ENCODE measurements at places on chromosomes 1 and 21.
A peak's percentile ranks its signal among the peaks of the same experiment; 100 is the strongest.

DNA sequence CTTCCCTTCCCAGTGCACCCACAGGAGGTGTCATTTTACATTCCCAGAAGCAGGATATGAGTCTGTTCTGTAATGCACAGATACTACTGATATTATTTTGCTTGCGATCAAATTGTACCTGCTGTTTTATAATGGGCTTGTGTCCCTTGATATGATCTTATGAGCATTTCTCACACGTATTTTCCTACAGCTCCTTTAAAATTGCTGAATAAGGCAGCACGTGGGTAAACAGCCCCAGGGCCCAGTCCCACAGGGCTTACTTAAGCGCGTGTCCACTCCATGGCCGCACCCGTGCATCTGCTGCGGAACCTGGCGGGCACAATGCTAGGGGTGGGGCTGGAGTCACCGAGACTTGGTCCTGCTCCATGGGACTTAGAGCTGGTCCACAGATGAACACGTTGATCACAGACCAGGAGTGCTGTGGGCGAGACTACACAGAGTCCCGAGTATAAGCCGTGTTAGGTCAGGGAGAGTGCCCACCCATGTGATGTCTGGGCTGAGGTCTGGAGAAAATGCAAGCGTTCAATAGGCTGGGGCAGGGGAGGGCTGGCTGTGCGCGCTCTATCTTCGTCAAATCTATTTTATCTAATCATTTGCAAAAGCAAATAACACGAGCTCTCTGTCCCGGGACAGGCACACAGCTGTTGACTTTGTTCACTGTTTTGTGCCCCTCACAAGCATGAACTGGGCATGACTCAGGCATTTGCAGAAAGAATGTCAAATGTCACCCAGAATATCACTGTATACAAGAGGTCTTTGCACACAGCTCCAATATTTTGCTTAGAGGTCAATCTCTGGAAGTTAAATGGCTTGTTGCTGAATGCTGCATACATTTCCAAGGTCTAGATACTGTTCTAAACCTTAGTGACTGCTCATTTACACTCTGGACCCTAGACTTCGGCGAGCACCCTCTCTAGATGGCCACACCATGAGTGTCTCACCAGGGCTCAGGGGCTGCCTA lies 119.3 kb downstream of the CRYAA start:
- no peak for DNase-seq

DNA sequence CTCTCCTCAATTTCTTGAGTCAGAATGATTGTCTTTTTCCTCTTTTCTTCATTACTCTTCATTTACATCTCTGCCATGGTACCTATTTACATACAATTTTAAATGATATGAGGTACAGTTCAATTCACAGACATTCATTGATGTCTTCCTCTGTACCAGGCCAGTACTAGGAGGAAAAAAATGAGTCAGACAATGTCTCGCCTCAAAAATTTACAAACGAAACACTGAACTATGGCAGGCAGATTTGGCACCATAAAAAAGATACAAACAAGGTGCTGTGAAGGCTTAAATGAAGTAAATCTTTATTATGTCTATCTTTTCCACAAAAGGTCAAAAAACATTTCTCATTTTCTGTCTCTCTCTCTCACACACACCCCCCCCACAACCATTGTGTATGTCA lies 71.0 kb downstream of the RGS13 start:
- no peak for DNase-seq

- no peak for DNase-seq
Observed at GRCh38 chr21:42601656-42602055, 51.8 kb upstream of the PDE9A start.

GRCh38 chr1:99808391-99809115 lies 41.6 kb upstream of the AGL start:
- peak; percentile 1 for DNase-seq

DNA sequence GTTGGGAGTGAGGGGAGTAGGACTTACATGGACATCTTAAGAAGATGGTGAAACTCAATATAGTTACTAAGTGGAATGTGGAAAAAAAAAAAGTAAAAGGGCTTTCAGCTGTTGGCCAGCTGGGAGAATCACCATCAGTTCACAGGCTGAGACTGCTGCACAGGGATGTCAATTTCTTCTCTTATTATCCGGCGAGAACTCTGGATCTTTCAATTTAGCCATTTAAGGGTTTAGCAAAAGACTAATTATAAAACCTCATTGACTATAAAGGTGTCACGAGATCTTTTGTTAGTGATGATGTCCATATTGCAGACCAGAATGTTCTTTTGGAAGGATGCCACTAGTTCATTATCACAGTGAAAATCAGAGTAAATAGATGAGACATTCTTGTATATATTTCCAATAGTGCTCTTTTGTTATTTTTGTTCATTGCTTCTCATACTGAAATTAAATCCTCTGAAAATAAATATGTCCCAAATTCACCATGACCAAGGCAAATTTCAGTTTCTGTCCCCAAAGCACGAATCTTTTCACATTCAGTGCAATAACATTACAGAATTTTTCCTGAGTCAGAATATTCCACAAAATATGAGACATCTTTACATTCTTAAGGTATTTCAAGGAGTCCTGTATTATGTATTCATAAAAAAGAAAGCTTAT lies 266.1 kb downstream of the DNM3 start:
- no peak for DNase-seq

- DNase-seq = no peak
Observed at GRCh38 chr1:198763298-198763714, 124.5 kb downstream of the PTPRC start.

GRCh38 chr21:32411350-32412161 lies 950 bp upstream of the EVA1C start:
- DNase-seq = peak; percentile 30

- no peak for DNase-seq
Observed at GRCh38 chr1:33169290-33170055, 12.4 kb downstream of the TRIM62 start.

DNA sequence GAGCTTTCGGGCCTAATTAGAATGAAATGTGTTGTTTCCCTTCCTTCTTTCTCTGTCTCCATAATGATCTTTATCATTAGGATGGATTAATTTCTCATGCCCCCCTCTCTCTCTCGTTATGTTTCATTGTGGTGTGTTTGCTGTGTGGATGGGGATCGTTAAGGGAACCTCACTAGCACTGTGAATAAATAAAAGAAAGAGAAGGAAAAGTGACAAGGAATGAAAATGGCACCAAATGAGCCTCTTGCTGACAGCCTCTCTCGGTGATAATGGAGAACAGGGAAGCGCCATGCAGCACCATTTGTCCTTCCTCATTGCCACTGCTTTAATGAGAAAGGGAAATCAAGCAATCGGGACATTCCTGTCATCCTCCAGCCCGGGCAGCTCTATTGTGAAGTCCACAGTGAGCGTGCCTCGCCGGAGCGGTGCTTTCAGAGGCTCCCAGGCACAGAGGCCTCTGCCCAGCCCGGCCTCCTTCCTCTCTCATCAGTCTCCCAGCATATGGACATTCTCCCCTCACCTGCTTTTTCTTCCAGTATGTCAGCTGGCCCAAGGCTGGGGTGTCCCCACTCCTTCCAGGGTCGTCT lies 265.7 kb upstream of the TMEM51 start:
- no peak for DNase-seq

GRCh38 chr1:154406572-154406879 lies 1.4 kb downstream of the IL6R start:
- DNase-seq = no peak

DNA sequence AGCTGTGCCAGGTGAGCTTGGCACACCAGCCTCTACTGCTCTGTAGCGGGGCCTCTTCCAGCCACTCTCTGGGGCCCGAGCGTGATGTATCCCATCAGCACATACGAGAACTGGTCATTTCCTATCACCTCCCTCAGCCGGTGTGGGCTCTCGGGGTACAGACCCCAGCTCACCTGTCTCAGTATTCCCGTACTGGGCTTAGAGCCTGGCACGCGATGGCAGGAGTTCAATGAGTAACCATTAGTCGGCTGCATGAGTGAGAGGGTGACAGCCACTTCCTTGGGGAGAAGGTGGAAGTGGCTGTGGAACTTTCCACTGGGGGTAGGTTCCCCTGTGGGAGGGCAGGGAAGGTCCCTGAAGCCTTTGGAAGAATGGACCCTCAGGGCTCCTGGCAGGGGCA lies 46.1 kb downstream of the ECE1 start:
- DNase-seq = no peak

DNA sequence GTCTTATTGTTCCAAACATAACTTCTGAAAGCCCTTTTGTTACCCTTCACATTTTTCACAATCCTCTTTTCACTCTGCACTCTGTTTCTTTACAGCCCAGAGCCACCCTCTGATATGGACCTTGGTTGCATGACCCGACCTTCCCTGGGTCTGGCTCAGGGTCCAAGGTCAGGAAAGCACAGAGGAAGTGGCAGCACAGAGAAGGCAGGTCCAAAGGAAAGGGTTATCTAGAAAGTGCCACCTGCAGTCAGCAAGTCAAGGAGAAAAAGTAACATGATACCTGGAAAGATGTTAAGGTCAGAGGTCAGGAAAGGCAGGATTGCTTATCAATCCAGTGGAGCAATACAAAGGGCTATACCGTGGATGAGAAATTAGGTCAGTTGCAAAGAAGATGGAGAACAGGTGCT lies 18.4 kb downstream of the BCAR3 start:
- no peak for DNase-seq

- DNase-seq = no peak
Observed at GRCh38 chr1:199042193-199042592, 403.4 kb downstream of the PTPRC start.
